Central memory CD8-positive, alpha-beta T cell (primary cell): ENCODE measurements at places on chromosomes 1 and 21.
A peak's percentile ranks its signal among the peaks of the same experiment; 100 is the strongest.

- no peak for DNase-seq
Observed at GRCh38 chr1:78814176-78814575, 164.5 kb downstream of the IFI44 start.

GRCh38 chr1:115727706-115728249, 40.7 kb downstream of the CASQ2 start:
- DNase-seq = no peak

DNA sequence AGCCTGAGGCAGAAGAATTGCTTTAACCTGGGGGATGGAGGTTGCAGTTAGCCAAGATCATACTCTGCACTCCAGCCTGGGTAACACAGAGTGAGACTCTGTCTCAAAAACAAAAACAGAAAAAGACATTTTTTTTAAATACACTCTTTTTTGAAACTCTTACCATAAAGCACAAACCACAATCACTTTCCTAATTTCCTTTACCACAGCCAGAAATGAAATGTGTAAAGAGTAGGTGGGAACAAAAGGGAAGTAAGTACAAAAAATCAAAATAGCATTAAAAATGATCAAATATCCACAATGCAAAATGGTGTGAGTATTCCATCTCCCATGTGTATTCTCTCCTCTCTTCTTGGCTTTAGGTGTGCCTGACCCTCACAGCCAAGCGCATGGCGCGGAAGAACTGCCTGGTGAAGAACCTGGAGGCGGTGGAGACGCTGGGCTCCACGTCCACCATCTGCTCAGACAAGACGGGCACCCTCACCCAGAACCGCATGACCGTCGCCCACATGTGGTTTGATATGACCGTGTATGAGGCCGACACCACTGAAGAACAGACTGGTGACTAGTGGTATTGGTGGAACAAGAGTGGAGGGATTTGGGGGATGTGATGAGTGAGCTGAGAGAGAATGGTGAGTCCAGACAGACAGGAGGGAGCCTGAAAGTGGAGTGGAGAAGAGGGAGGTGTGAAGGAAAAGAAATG, 14.9 kb downstream of the ATP1A4 start:
- no peak for DNase-seq

- DNase-seq = no peak
Observed at GRCh38 chr1:200524092-200524491, 96.5 kb downstream of the KIF14 start.

DNA sequence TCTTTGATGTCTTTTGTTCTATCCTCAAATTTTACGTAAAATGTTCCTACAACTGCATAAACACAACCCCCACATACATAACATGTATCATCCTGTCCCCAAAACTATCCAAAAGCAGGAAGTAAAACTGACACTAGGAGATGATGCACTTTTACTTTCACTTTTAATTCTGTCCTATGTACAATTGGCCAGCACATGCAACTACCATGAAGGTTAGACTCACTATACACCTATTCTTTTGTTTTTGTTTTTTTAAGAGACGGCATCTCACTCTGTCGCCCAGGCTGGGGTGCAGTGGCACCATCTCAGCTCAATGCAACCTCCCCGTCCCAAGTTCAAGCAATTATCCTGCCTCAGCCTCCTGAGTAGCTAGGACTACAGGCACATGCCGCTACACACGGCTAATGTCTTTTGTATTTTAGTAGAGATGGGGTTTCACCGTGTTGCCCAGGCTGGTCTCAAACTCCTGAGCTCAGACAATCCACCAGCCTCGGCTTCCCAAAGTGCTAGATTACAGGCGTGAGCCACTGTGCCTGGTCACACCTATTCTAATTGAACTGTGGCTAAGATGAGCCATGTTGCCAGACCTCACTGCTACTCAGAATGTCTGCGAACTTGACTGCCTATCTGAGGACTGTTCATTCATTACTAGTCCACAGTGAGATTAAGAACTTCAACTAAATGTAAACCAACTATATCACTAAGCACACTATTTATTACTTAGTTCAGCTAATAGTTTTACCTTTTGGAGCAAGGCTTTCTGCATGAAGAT, 48.0 kb downstream of the TOR3A start:
- no peak for DNase-seq

DNA sequence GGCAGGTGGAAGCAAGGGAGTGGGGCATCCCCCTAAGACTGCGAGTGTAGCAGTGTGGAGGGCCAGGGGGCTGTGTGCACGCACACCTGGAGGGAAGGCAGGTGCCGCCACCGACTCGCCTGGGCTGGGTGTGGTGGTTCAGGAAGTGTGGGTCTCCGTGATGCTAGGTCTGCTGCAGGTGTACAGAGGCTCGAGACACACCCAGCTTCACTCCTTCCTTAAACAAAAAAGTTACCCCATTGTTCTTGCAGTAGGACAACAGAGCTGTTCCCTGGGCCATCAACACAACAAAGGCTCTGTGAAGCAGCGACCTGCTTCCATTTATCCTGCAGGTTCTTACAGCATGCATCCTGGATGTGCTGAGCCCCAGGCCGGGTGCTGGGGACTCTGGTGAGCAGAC, 100.4 kb upstream of the TMEM51 start:
- no peak for DNase-seq

DNA sequence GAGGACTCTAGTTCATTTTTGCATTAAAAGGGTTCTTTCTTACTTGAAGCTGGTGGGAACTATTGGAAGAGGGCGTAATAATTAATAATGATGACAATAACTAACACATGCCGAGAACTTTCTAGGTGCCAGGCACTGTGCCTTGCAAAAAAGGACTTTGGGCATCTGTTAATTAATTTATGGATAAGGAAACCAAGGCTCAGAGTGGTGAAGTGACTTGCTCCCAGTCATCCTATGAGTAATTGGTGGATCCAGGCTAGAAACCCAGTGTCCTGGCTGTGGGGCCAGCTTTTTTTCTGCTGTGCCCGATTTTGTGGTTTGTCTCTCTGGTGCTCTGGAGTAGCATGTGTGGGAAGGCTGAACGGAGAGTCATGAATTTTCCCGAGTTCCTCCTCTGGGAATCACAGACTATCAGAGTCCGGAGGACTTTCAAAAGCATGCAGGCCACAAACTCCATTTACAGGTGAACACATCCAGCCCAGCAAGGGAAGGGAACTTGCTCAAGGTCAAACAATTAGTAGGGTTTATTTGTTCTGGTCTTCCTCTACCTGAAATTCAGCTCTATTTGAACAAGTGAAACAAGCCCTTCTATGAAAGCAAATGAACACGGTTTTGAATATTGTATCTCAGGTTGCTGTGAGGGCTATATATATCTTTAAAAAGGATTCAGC, 23.4 kb downstream of the ROR1 start:
- no peak for DNase-seq

- no peak for DNase-seq
Observed at GRCh38 chr1:204294357-204294756, 65.4 kb downstream of the PLEKHA6 start.

- no peak for DNase-seq
Observed at GRCh38 chr1:183370399-183371058, 47.7 kb downstream of the NMNAT2 start.

DNA sequence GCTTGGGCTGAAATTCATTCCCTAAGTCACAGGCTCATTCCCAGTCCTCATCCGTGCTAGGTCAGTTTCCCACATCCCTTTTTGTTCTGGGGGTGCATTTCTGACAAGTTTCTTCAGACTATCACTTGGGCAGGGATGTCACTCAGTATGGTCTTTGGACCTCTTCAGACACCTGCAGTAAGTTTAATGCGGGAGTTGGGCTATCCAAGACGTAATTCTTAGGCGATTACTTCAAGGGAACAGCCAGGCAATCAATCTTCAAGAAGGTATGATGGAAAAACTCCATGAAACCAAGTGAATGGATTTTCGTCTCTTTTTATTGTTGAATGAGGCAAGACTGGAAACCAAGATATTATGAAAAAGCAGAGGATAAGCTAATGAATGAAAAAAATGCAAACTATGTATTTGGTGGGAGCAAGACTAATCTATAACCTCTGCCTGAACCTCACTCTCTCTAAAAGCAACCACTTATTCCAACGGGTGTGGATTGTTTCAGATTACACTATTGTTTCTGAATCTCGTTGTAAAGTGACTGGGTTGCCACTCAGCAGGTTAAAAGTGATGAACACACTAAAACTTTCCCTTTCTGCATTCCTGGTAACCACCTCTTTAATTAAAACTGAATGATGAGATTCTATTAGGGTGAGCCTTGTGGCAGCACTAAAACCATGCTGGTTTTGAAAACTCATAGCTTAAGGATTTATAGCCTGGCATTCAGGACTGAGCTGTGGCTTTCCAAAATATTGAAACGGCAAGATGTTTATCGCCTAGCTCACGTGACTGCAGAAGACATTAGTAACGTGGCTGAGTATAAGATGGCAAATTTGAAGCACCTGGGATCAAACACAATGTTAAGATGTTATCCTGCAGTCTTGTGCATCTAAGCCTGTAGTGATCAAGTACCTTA, 1.1 kb downstream of the RASAL2 start:
- no peak for DNase-seq

GRCh38 chr1:208042041-208042615, 131.2 kb upstream of the CD34 start:
- no peak for DNase-seq

GRCh38 chr1:216045400-216045799, 377.8 kb downstream of the USH2A start:
- DNase-seq = no peak

GRCh38 chr1:77978293-77978968, 441 bp downstream of the FUBP1 start:
- DNase-seq = peak; percentile 79

- DNase-seq = no peak
Observed at GRCh38 chr1:94322696-94323095, 85.3 kb upstream of the ARHGAP29 start.

DNA sequence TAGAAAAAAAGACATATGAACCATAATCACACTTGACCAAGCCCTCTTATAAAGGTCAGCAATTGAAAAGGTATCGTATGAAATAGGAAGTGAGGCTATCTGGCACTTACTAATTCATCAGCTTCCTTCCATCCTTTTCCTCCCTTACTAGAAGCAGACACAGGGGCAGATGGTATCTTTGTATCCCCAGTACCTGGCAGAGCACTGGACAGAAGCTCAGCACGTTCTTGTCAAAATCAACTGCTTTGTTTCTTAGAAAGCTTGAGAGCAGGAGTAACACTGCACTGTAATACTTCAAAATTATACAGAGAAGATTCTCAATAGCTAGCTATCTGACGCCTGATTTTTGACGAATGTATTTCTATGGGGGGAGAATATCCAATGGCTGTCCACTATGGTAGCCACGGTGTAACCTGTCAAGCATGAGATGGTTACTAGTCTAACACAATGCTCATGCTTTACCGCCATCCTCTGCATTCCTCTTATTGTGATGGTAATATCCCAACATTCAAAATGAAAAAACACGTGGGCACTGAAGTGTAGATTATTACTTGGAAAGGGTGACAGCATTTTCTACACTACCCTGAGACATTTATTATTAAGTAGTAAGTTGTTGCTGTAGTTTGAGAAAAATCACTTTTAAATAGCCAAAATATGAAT, 175.6 kb downstream of the SIPA1L2 start:
- DNase-seq = no peak

GRCh38 chr1:96234299-96234698, 487.3 kb upstream of the PTBP2 start:
- DNase-seq = no peak
